ENCODE measurements at places on chromosomes 1 and 21. TPM values are rescaled to one million over a fixed set of nuclear protein-coding genes. Genes with fewer than 3 reads are reported as not detected.
A peak's percentile ranks its signal among the peaks of the same experiment; 100 is the strongest.

The LYSMD1 gene
- 18.8 TPM for total RNA-seq

The FAAH gene
- total RNA-seq, result 15.5 TPM

The HES2 gene
- total RNA-seq, result not detected

The YRDC gene
- total RNA-seq, result 10.4 TPM

The SLC1A7 gene
- 0.54 TPM for total RNA-seq

The KCNK2 gene
- 0.68 TPM for total RNA-seq

The TUFT1 gene
- 8.0 TPM for total RNA-seq

The RAP1GAP gene
- 0.71 TPM for total RNA-seq

The CLEC20A gene
- total RNA-seq, result not detected

DNA sequence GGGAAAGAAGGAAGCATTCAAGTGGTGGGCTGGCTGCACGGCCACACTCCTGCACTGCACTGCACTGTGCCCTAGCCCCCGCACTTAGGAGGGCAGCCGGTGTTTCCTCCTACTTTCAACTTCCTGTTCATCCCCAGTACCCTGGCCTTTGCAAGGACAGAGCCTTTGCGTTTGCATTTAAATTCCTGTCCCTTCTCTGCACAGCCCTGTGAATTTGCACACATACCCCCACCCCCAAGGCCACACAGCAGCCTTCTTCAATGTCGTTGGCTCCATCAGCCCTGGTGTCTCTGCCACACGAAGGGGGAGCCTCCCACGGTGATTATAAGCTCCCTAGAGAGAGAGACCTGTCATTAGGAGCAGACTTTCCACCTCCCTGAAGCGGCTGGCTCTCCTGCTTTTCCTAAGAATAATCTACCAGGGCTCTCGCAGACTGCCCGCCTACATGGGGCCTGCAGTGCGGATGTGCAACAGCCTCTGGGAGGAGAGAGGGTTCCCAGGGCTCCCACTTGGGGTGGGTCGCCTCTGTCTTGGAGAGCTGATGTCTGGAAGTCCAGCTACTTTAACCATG lies 13.2 kb upstream of the SLC45A3 start:
- DNase-seq, result no peak

DNA sequence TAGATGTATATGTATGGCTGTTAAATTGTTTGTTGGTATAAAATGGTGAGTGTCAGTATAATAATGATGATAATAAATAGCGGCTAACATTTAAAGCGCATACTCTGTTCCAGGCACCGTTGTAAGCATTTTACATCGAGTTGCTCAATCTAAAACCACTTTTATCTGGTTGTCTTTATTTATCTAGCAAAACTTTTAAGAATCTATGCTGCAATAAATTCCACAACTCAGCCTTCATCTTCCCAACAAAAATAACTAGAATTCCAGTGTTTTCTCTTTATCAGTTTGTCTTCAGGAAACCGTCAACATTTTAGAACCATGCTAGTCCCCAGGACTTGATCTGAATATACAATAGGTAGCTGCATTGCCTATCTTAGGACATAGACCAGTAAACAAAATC lies 19.3 kb upstream of the SLC16A1 start:
- no peak for DNase-seq

- peak; percentile 71 for DNase-seq
These were observed at the start of gene FAM89A for GRCh38 chr1:231040019-231040799. Gene FAM89A (minus strand): TSS chr1:231040254. CDS start chr1:231040211, 43 bp downstream.

- no peak for DNase-seq
These were observed 27.4 kb downstream of the C1orf116 start for GRCh38 chr1:207004931-207005830.

- DNase-seq, result no peak
These were observed 15.8 kb downstream of the DEPDC1 start for GRCh38 chr1:68481041-68481440.

- DNase-seq, result no peak
These were observed 7.2 kb upstream of the SLC9A1 start for GRCh38 chr1:27162090-27162489.

DNA sequence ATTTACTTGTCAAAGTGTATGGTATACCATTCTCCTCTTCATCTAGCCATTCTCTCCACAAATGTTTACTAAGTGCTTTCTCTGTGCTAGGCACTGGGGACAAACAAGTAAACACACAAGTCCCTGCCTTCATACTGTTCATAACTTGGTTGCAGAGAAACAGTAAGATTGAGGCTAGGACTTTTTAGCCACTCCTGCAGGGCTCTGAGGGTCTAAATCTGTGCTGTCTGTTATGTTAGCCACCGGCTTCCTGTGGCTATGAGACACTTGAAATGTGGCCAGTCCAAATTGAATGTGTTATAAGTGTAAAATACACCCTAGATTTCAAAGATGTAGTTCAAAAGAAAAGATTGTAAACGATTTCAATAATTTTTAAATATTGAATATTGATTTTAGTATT lies 50.2 kb downstream of the AZIN2 start:
- DNase-seq, result no peak

- DNase-seq, result no peak
These were observed 8.8 kb downstream of the RPL5 start for GRCh38 chr1:92840600-92840999.

GRCh38 chr1:190478149-190479049 lies 735 bp upstream of the BRINP3 start:
- DNase-seq, result no peak

- DNase-seq, result no peak
These were observed 16.1 kb downstream of the DIPK1A start for GRCh38 chr1:92944901-92945747.

- DNase-seq, result no peak
These were observed 18.0 kb downstream of the PACC1 start for GRCh38 chr1:212396638-212397037.

DNA sequence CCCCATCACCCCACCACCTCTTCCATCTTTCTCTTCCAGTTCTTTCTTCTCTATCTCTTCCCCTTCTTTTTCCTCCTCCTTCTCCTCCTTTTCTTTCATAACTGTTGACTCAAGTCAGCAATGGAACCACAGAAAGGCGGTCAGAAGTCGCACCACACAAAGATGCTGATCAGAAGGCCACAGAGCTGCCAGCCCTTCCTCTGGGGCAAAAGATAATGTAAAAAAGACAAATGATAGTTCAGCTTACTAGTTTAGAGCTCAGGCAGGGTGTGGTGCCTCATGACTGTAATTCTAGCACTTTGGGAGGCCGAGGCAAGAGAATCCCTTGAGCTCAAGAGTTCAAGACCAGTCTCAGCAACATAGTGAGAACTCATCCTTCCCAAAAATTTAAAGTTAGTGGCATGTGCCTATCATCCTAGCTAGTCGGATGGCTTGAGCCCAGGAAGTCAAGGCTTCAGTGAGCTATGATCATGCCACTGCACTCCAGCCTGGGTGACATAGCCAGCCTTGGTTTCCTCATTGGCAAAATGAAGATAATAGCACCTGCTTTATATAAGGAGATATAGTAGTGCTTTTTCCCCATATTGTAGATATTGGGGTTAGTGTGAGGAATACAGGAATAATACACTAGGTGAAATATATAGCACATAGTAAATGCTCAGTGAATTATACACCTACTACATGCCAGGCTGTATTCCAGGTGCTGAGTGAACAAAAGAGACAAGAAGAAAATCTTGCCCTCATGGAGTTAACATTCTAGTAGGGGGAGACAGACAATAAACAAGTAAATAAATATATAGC lies 12.5 kb upstream of the IGSF3 start:
- no peak for DNase-seq

GRCh38 chr1:210464519-210465039 lies 135.9 kb downstream of the HHAT start:
- no peak for DNase-seq

DNA sequence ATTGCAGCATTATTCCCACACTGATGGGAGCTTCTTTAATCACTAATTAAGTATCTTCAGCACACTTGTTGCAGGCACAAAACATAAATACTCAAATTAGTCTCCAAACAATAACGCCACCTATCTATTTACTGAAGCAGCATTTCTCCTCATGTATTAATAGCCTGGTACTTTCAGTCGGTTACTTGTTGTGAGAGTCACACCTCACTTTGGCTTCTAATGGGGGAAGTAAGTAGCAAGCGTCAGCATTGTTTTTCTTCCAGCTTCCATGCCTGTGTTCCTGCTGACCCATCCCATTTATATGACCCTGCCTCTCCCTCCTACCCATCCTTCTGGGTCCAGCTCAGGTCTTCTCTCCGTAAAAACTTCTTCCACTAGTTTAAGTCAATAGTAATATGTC lies 31.9 kb upstream of the DENND1B start:
- DNase-seq, result no peak

DNA sequence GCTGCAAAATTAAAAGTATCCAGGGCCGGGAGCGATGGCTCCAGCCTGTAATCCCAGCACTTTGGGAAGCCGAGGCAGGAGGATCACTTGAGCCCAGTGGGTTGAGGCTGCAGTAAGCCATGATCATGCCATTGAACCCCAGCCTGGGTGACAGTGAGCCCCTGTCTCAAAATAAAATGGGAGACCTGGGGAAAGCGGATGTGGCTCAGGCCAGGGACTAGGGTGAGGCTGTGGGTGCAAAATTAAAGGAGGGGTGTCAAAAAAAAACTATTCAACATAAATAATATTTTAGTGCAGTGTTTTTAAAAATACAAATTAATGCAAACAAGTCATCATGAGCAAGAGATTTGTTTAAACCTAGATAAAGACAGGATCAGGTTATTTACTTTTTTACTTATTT lies 100.1 kb upstream of the SLC45A1 start:
- no peak for DNase-seq

- no peak for DNase-seq
These were observed 195.9 kb upstream of the POU3F1 start for GRCh38 chr1:38242506-38242905.

GRCh38 chr1:10378081-10378841 lies 20.6 kb upstream of the PGD start:
- DNase-seq, result peak; percentile 69

GRCh38 chr1:177223359-177223758 lies 52.6 kb downstream of the BRINP2 start:
- DNase-seq, result no peak

- no peak for DNase-seq
These were observed 3.7 kb downstream of the RGS18 start for GRCh38 chr1:192161976-192162375.

- DNase-seq, result no peak
These were observed 33.1 kb downstream of the STPG1 start for GRCh38 chr1:24380508-24380907.

DNA sequence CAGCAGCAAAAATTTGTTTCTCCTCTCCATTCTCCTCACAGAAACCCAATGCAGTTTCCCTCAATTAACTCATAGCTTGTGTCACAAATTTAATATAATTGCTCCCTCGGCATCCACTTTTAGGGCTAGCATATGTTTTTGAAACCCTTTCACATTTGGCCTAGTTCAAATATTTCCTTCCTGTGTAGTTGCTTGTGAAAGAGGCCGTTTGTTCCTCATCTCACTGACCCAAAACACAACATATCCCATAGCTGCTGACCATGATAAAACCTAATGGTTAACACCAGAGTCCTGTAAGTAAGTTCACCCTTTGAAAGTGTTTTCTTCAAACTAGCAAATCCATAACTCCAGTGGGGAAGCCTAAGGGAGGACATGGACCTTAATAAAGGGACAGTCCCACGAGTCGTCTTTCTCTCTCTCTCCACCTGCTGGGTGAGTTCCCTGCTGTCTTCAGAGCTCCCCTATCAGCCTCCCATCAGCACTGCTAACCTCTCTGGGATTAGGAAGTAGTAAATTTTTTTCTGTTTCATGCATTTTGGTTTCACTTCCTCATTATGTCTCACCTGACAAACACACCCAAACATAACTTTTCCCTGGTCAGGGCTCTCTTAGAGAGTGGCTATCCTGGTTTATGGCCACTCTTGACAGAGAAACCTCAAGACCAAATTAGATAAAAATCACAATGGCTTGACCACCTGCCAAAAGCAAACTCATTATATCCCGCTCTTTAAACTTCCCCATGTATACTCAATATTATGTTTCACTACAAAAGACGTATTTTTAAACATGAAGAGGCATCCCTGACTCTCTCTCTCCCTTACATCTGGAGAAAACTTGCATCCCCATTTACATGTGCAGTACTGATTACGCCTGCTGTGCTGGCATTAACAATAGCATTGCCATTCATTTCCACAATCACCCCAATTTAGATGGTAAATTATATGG lies 177.7 kb upstream of the HP1BP3 start:
- DNase-seq, result no peak

DNA sequence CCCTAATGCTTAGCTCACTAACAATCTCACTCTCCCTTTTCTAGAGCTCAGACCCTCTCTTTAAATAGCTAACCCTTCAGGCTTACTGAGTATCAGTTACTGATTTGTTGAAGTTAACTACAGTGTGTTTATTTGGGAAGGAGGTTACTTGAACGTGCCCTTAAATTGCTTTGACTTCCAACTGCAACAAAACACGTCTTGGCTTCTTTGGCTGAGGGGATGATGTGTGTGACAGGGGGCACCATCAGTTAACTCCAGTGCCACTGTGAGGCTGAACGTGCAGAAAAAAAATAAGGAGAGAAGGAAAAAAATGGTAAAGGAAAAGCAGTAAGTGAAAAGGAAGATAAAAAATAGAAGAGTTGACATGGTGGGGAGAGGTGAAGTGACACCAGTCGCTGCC lies 75.1 kb upstream of the NRIP1 start:
- no peak for DNase-seq

DNA sequence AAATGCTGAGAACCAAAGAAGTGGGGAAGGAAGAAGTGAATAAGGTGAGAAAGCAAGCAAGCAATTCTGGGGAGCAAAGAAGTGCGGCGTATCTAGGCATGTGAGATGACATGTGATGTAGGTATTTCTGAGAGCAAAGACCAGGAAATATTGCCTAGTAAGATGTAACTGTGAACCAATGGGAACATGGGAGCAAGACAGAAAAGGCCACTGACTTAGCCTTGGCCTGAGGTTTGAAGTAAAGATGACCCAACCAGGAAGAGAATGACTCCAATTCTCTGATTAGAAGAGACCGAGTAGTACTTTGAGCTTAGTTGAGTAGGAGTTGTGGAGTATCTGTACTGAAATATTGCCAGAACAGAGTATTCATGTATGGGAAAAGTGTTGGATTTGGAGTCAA lies 31.1 kb downstream of the SLAMF6 start:
- DNase-seq, result no peak

DNA sequence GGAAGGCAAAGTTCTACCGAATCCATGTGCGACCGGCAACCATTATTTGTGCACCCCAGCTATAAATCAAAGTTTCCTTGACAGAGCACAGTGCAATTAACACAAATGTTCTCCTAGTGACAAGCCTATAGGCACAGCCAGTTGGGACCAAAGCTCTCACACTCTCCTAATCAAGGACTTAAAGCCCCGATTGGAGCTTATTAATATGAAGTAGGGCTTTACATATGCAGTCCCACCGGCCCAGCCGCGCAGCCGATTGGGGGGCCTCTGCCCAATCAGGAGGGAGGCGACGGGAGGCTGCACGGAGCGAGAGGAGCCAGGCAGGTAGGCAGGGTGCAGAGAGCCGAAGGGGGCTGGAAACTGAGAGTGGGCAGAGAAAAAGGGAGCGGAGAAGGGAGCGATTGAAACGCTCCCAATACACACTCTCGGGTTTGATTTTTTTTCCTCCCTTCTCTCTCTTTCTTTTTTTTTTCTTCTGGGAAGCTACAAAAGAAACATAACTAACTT lies at the start of gene ESRRG:
Gene ESRRG (minus strand): TSS at position 156 of the 507 bp plus-strand sequence. CDS start 130 bp downstream, at position 26.
- no peak for DNase-seq

DNA sequence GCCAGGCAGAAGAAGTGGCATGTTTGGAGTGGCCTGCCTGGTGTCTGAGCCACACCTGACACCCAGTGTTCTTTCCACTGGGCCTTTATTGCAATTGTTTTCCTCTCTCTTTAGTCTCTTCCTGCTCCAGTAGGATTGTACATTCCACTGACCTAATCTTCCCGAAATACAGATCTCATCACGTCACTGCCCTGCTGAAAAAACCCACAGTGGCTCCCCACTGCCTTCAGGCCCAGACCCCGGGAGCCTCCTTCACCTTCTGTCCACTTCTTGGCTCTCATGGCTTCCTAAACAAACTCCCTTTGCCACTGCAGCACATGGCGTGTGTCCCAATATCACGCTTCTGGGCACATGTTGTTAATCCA lies 25.3 kb upstream of the ATP5PO start:
- DNase-seq, result no peak

All from sigmoid colon (tissue), 7 donors.